Glutamatergic neuron (in vitro differentiated cells): ENCODE measurements at places on chromosomes 3 and 15. TPM values are rescaled to one million over a fixed set of nuclear protein-coding genes. Genes with fewer than 3 reads are reported as not detected.

The TGM5 gene
- not detected for total RNA-seq

The IQCF5 gene
- total RNA-seq, result not detected

The COL7A1 gene
- total RNA-seq, result 62.0 TPM

The GPR149 gene
- 0.25 TPM for total RNA-seq

The IGF2BP2 gene
- 118 TPM for total RNA-seq

The KNG1 gene
- not detected for total RNA-seq

The GADL1 gene
- total RNA-seq, result not detected

The ALDH1A2 gene
- total RNA-seq, result not detected

The PIGZ gene
- total RNA-seq, result 4.7 TPM

The GABRG3 gene
- total RNA-seq, result 1.3 TPM

- DNase-seq, result no peak
Measured at GRCh38 chr3:46017720-46018119, 9.6 kb downstream of the XCR1 start.

DNA sequence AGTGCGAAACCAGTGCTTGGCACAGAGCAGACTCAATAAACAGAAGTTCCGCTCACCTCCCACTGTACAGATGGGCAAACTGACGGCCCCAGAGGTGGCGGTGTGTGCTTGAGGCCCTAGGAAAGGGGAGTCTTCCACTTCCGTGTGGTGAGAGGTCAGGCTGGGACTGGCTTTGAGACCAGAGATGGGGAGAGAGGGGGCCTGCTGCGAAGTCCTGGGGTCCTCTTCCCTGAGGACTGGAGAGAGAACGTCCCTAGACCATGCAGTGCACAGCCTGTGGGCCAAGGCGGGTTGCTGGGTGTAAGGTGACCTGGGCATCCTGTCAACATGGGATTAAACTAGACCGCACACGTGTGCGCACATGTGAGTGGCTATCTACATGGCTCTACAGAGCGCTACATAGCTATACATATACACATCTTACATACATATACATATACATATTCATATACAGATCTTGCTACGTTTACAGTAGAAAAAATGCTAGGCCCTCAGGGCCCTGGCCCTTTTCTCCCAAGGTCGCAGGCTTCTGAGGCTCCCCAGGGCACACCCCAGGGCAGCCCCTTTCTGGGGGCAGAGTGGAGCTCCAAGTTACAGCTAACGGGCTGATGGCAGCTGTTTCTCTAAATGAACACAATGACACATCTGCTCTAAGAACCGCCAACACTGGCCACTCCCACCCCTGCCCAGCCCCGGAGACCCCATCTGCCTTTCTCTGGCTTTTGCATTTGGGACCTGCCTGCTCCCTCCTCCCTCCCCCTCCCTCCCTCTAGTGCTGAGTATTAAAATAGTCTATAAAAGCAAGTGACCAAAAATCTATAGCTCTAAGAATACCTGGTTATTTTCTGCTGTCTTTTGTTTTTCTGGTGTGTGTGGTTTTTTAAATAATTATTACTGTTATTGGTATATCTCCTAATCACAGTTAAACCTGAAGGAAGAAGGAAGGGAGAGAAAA, 47.0 kb downstream of the HCN4 start:
- peak; percentile 81 for DNase-seq

DNA sequence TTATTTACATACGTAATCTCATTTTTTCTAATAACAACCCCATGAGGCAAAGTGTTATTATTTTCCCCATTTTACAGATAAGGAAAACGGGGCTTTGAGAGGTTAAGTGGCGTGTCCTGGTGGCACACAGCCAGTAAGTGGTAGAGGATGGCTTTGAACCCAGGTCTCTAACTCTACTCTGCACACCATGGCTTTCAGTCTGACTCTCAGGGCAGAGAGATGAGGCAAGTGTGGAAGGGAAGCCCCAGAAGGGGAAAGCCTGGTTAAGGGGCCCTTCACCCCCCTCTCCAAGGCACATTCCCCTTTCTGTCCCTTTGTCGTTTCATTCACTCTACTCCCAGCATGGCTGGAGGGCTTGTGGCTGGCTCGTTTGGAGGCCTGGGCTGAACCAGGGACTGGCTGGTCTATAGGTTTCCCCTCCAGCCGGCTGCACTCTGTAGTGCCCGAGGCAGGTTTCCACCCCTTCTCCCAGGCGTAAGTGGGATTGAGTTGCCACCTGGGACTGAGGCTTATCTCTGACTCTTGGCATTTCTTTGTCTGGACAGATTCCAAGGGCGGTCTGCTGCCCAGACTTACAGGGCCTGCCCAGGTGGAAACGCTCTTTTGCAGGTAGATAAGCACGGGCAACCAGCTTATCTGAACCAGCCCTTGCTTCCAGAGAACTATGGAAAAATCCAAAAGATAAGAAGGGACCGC, 12.1 kb downstream of the SEMA4B start:
- DNase-seq, result no peak

- DNase-seq, result no peak
Measured at GRCh38 chr3:14915636-14916222, 31.7 kb upstream of the NR2C2 start.

GRCh38 chr15:50068016-50068415, 51.0 kb downstream of the ATP8B4 start:
- no peak for DNase-seq

- no peak for DNase-seq
Measured at GRCh38 chr3:176359211-176359610, 838.1 kb downstream of the TBL1XR1 start.

DNA sequence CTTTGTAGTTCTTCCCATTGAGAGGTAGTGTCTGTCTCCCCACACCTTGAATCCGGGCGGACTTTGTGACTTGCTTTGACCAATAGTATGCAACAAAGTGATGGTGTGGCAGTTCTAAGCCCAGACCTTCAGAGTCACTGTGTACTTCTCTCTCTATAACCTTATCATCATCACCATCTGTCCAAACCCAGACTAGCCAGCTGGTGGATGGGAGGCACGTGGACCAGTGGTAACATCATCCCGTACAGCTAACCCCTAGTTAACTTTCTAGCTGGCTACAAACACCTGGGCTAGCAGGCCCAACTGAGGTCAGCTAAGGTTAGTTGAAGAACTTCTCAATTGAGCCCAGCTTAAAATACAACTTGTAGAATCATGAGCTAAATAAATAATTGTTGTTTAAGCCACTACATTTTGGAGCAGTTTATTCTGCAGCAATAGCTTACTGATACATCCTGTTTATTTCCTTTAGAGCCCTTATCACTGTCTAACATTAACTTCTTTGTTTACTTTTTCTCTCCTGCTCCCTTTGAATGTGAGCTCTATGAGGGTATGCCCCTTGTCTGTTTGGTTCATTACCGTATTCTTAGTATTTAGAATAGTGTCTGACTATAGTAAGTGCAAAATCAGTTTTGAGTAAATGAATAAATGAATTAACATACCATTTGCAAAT, 11.5 kb upstream of the CCR9 start:
- no peak for DNase-seq

- DNase-seq, result no peak
Measured at GRCh38 chr3:184320104-184320445, 5.7 kb downstream of the EIF4G1 start.

GRCh38 chr15:69126054-69126469, 34.4 kb upstream of the GLCE start:
- no peak for DNase-seq

DNA sequence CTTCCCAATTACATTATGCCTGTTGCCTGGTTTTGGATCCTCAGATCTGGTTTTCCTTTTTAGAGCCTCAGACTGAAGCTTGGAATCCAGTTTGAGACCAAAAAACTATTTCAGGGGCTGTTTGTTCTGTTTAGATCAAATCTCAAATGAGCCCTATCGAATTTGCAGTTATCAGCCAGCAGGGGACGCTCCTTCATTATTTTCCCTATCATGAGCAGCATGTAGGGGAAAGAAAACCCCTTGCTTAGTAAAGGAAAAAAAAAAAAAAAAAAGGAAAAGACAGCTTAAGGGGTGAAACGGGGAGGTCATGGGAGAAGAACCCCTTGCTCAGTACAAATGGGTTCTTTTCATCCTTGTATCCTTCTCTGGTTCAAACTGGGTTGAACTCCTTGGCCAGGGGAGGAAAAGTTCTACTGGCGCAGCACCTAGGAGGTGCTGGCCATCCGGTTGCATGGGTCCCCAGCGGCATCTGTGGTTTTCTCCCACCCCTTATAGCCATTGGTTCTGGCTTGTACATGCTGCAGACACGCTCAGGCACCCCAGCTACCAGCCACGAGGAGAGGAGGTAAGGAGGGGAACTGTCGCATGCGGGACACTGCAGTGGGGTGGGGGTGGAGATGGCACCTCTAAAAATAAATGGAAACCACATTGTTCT, 1375.1 kb upstream of the ALCAM start:
- DNase-seq, result no peak

DNA sequence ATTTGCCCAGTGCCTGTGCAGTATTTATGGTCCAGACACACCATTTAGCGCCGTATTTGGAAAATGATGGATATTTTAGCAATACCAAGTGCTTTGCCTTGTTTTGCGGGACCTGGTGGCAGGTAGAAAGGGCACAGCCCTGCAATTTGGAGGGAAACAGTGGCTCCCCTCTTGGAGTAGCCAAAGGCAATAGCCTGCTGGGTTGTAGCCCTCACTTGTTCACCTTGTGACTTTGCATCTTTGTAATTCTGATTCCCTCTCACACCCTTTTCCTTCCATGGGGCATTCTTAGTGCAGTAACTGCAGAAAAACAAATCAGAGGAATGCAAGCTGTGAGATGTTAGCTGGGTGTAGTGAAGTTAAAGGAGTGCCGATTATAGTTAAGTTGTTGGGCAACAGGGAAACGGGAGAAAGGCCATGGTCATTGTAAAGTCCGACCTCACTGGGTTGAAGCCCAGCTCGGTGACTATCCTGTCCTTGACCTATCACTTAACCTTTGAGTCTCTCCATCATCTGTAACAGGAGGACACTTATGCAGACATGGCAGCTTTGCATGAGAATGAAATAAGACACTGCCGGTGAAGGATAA, 131.0 kb upstream of the KLHL25 start:
- no peak for DNase-seq

- DNase-seq, result peak; percentile 78
Measured at GRCh38 chr3:138347960-138348753, at the start of gene MRAS. TSS of gene MRAS (plus strand) at chr3:138348579. CDS start at chr3:138372884, 24,305 bp downstream.

GRCh38 chr3:196063049-196063448, 18.8 kb downstream of the TFRC start:
- no peak for DNase-seq

DNA sequence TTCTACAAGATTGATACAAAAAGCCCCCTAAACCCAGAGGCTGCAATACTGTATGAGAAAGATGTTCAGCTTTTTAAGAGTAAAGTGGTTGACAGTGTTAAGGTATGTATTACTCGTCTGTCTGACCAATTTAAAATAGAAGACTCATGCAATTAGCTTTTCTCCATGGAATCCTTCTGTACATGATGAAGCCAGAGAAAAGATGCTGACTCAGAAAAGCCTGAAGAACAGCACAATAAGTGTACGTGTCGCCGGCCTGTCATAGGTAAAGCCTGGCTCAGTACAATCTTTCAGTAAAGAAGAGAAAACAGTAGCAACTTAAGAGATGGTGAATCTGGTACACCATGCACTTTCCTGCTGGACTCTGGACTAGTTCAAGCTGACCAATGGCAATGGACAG, 16.4 kb downstream of the NEK4 start:
- no peak for DNase-seq

DNA sequence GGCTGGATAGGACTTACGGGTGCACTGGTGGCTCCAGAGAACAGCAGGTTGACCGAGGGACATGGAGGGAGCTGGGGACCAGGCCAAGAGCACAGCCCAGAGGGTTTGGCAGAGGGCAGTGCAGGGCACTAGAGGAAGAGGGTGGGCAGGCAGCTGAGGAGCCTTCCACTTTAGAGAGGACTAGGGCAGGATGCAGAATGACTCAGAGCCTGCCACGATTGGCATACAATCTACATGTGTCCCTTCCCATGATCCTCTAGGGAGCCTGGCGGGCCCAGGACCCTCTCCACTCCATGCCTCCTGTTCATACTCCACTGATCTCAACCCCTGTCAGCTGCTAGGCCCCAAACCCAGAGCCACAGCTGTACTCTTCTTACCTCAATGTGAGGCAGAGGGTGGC, 14.4 kb upstream of the APEH start:
- DNase-seq, result no peak

DNA sequence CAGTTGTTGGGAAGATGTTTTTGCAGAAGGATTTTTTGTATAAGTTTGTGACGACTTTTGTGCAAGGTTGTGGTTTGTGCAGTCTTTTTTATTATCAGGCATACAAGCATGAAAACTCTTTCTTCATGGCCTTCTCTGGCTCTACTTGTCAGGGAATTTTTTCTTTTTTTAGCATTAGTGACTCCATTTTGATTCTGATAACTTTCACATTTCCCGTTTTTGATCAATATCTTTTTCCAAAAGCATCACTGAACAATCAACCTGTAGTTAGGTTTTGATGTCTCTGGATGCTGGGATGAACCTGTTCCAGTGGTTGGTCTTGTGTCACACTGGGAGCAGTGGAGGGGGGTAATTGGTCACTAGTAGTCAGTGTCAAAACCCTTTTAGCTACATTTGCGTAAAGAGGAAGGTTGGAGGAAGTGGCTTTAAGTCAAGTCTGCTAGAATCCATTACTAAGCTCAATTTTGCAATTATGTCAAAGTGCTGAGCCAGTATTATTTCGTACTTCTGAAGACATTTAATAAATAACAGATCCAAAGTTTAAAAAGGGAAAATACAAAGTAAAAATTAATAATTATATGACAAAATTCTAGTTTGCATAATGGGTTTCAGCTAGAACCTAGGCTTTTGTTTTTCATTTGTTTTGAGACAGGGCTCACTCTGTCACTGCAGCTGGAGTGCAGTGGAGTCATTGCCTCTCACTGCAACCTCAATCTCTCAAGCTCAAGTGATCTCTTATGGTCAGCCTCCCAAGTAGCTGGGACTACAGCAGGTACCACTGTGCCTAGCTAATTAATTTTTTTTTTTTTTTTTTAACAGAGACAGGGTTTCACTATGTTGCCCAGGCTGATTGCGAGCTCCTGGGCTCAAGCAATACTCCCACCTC, 18.8 kb upstream of the CFAP161 start:
- DNase-seq, result no peak

- no peak for DNase-seq
Measured at GRCh38 chr15:45197512-45197911, 9.7 kb upstream of the SHF start.

GRCh38 chr3:169551646-169552045, 111.9 kb downstream of the MECOM start:
- DNase-seq, result no peak

- DNase-seq, result no peak
Measured at GRCh38 chr15:93152360-93152759, 63.3 kb upstream of the RGMA start.

DNA sequence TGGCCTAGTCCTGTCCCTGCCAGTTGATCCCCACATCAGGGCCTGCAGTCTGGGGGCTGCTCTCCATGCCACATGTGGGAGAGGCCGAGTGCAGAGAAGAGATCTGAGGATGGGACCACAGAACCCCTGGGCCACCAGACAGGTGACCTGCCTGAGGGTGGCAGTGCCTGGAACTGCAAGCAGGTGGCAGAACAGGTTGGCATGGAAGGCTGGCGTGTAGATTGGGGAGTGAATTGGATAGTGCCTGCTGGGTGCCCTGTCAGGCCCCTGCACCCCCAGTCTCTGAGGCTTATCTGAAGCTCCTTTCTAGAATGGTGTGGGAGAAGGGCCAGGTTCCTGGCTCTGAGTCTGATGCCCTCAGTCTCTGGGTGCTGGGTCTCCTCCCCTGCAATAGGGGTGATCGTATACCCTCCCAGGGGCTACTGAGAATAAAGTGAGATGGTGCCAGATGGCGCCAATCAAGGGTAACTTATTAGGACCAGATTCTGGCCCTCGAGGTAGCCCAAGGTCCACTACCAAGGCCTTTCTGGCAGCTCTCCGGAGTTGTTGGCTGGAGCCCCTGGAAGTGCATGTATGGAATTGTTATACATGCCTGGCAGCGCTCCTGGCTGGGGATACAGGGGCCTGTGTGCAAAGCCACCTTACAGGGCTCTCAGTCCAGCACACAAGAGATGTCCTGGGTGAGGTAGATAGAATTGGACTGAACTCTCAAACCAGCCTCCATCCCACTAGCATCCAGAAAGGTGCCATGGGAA, 15.7 kb downstream of the C3orf18 start:
- DNase-seq, result no peak
